ENCODE measurements at places on chromosomes 5 and 9.

- DNase-seq = no peak
Observed at GRCh38 chr5:123088031-123088805, 823 bp upstream of the PRDM6 start.

- DNase-seq = no peak
Observed at GRCh38 chr9:125258160-125258785, 3.4 kb upstream of the GAPVD1 start.

GRCh38 chr5:166338801-166339200, 1952.6 kb upstream of the WWC1 start:
- no peak for DNase-seq

DNA sequence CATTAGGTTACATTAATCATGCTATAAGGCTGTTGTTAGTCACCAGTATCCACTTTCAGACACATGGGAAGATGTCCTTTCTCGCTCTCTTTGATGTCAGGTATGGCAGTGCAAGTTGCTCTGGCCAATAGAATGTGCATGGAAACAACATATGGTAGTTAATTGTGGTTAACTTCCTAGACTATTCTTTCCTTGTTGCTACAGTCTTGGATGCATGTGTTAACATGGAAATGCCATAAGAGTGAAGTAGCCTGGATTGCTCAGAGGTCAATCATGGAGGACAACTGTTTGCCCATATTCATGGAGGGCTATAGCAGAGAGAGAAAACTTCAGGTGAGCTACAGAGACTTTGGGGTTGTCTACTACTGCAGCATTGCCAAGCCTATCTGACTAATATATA, 245.8 kb upstream of the GAS1 start:
- DNase-seq = no peak

DNA sequence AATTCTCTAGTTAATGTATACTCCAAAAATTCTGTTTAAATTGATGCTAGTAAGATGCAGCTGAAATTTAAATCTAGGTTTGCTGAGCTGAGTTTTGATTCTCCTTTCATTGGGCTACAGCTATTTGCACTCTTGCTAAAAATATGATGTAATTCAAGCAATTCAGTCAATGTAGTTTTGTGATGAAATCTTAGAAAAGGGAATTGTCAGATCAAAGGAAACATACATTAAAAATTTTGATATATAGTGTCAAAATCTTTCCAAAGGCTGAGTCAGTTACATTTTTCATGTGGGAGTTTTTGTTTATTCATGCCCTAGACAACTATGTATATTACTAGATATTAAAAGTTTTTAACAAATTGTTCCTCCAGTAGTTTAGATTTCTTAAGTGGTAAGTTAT, 334.9 kb upstream of the DAB2 start:
- DNase-seq = no peak

DNA sequence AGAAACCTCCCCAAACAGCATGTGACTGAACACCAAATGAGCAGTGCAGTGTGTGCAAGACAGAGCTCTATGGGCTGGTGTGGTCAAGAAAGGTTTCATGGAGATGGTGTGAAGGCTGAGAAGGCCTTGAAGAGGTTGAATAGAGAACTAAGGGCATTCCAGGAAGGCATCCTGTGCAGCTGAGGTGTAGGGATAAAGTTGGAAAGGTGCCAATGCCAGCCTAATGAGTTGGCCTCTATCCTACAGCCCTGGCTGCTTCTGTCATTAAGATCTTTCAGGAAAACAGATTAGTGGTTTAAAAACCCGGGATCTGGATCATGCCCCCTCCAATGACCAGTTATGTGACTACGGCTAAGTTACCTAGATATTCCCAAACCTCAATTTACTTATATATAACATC, 4.0 kb downstream of the HDAC3 start:
- no peak for DNase-seq

DNA sequence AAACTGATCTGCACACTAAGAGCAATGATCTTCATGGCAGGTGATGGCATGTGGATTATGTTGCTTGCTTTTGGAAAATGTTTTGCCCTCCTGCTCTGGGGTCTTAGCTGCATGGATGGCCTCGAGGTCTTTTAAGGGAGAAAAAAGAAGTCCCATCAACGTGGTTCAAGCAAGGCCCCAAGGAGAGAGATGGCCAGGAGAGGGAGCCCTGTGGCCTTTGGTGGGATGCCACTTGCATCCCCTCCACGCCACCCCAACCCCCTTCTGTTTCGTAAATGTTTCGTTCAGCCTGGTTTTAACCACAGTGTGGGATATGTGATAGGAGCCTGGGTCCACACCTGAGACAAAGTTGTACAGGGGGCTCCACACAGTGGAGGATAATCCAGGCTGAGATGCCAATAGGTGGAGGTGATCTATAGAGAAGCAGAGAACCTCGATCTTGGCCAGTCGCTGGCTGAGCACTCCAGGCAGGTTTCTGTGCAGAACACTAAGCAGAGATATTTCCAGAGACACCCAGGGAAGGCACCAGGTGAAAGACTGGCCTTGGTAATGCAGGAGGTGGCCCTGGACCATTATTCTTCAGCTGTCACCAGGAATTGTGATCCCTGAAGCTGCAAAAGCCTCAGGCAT, 25.8 kb upstream of the FRRS1L start:
- DNase-seq = no peak

DNA sequence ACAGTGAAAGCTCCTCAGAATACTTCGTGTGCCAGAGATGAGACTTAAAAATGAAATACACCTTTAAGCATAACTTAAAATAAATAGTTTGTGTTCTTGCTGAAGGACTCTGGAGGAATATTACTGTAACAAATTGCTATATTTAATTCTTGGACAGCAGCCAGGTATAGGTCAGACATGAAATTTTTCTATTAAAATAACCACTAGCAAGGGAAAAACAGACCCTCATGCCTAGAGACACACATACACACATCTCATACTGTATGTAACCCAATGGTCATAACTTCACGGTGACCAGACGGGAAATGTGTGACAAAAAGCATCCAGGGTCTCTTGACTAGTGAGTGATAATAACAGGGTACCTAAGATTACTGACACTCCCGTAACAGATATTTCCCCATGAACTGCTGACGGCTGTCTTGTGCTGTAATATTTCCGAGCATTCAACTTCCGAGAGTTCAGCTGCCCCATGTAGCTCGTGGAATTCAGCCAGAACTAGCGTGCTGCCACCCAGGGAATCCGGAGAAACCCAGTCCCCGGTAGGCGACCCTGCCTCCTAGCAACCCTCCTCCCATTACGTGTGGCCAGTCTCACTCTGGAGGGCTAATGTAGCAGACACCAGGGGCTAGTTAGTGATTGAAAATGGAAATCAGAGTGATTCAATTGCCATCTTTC, 2295.1 kb upstream of the WWC1 start:
- no peak for DNase-seq

- no peak for DNase-seq
Observed at GRCh38 chr5:96292582-96293247, 140.3 kb downstream of the PCSK1 start.

GRCh38 chr5:6856653-6857052, 143.4 kb downstream of the TENT4A start:
- DNase-seq = no peak

DNA sequence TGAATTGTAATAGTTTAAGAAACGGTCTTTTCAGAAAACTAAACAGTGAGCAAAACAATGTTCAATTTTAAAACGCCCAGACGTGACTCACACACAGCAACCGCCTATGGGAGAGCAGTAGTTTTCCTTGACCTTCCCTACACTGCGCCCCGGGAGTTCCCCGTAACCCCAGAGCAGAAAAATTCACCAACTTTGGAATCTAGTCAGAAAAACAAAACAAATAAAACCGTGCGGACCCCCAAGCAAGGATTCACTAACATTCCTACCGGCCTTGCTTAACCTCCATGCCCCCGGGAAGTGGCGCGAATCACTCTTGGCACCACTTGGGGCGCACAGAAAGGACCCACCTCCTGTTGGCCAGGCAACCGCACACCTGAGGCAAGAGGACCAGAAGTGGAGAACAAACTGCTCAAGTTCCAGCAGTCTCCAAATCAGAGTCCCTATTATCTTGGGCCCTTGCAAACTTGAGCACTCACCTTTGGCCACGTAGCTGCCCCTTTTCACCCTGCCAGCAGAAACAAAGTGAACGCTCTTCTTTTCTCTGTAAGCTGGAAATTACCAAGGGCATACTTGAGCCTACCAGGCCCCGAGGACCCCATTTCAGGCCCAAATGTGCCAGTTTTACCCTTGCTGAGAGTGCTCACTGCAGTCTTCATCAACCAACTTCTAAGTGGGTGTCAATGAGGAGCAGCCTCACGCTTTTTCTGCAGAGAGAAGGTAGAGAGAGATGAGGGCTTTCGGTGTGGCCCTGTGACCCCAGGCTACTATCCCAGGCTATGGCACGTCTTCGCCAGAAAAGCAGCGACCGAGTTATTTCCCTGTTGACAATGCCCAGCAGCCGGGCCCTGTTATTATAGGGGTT, 189.7 kb downstream of the MEF2C start:
- DNase-seq = no peak

GRCh38 chr5:78533356-78533755, 115.2 kb downstream of the LHFPL2 start:
- DNase-seq = no peak

- DNase-seq = no peak
Observed at GRCh38 chr5:56440871-56441740, 208.0 kb upstream of the ANKRD55 start.

DNA sequence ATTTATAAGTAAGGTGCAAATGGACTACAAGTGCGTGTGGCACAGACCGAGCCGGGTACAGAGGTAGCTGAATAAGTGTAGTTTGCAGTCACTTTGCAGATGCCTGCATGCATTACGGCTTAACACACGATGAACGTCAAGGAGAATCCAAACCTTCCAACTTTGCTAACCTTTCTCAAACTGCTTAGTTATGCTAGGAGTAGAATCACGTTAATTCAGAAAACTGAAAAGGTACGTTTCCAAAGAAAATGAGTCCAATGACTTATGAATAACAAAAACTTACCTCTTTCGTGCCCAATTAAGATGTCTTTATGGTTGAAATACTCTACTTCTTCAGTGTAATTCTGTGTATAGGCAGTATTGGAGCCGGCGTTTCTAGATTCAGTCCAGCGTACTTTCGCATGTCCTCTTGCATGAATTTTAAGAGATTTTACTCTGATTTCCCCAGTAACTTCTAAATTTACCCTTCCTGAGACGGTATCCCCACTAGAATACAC, 539 bp downstream of the ARRDC3 start:
- no peak for DNase-seq

DNA sequence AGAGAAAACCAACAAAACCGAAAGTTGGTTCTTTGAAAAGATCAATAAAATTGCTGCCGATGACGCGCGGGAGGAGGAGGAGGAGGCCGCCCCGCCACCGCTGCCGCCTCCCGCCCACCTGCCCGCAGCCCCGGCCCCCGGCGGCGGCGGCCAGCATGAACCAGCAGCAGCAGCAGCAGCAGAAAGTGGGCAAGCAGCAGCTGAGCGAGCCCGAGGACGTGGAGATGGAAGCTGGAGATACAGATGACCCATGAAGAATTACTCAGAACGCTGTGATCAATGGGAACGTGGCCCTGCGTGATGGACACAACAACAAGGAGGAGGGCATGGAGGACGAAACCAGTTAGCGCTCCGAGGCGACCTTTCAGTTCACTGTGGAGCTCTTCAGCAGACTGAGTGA, 53.9 kb upstream of the EFNA5 start:
- DNase-seq = no peak

- DNase-seq = no peak
Observed at GRCh38 chr9:134396258-134396742, 70.0 kb downstream of the RXRA start.

- DNase-seq = no peak
Observed at GRCh38 chr5:80284720-80285119, 28.9 kb upstream of the SERINC5 start.

DNA sequence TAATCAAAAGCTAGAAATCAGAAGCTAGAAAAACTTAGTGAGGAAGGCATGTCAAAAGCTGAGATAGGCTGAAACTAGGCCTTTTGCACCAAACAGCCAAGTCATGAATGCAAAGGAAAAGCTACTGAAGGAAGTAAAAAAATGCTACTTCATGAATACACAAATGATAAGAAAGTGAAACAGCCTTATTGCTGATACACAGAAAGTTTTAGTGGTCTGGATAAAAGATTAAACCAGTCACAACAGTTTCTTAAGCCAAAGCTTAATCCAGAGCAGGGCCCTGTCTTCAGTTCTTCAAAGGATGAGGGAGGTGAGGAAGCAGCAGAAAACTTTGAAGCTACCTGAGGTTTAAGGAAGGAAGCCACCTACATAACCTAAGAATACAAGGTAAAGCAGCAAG, 102.5 kb upstream of the SH3GL2 start:
- DNase-seq = no peak

DNA sequence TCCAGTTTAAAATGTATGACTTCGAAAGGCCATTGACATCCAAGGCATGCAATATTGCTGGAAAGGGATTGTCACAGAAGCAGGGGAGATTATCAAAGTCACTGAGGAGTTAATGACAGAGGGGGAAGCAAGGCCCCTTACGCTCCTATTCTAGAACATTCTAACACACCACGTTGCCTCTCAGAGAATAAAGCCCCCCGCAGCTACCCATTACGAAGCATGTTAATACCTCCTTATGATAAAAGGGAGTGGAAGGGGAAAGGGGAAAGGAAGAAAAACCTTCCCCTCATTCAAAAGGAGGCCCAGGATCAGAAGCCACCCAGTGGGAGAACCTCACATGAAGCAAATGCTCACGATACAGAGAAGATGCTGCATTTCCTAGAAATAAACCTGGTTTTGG, 213.6 kb downstream of the DAB2IP start:
- DNase-seq = no peak

GRCh38 chr9:83937861-83938455, 16.7 kb upstream of the KIF27 start:
- peak; percentile 17 for DNase-seq

- peak; percentile 78 for DNase-seq
Observed at GRCh38 chr9:35882263-35882848, 12.2 kb upstream of the OR13J1 start.

- DNase-seq = no peak
Observed at GRCh38 chr5:149128023-149128875, 13.0 kb upstream of the ABLIM3 start.

DNA sequence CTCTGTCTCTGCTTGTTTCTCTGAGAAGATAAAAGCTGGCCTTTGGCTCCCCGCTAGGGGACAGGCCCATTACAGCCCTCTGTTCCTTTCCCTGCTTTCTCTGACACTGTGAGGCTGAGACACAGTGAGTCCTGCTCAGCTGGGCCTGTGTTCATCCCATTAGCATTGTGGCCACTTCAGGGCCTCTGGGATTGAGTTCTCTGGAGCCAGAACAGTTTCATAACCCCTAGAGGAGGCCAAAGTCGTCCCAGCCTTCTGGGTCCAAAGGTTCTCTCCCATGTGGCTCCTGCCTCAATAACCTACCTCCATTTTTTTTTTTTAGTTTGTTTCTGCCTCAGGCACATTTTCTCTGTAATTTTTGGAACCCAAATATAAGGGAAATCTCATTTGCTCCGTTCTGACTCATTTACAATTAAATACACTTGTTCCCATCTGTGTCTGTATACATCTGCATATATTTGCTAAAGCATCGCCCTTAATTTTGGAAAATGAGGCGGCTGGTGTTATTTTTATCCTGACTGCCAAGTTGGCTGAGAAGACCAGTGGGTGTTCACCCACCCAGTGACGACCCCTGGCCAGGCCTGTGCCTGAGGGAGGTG, 27.3 kb upstream of the CTNNA1 start:
- no peak for DNase-seq

- DNase-seq = no peak
Observed at GRCh38 chr5:39191216-39191615, 28.1 kb downstream of the FYB1 start.
